ENCODE measurements at places on chromosomes 2 and 18.

DNA sequence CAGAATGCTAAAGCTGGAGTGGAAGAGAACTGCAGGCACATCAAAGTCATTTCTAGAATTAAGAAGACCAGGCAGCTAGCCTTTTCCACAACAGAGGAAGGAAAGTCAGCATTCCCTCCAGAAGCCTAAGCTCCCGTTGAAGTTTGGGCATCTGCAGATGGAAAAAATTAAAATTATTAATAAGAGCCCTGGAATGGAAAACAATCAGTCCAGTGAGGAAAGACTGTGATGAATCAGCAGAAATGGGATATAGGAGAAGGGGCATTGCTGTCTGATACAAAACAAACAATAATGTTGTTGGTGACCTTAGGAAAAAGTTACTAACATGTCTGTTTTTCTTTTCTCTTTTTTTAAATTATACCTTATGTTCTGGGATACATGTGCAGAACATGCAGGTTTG lies 450.7 kb upstream of the SLC14A2 start:
- no peak for DNase-seq

DNA sequence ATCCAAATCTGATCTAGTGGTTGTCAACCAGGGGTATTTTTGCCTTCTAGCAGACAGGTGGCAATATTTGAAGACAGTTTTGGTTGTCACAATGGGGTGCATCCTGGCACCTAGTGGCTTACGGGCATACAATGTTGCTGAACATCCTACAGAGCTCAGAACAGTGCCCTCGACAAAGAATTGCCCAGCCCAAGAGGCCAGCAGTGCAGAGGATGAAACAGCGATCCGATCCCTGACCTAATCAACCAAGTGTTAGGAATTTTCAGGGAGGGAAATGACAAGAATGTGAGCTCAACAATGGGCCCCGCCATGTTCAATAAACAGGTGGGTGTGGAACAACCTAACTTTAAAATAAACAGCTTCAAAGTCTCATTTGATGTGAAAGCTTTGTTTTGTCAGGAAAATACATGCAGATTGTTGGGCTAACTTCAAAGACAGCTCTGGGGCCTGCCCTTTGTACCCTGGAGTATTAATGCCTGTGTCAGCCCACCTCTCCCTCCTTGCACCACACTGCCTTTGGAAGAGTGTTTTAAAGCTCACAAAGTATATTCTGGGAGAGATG lies 22.5 kb upstream of the SCYGR5 start:
- no peak for DNase-seq

DNA sequence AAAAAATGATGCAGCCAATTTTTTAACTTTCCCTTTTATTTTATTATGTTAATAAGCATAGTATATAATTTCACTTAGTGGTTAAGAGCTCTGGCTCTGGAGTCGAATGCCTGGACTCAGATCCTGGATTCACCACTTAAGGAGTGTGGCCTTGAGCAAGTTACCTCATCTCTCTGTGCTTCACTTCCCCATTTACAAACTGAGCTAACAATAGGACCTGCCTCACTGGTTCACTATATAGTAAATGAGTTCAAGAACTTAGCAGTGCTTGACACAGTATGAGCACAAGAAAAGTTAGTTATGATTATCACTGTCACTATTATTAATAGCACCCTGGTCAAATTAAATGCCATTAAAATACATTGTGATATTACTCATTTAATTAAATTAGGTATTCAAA lies 30.6 kb downstream of the SCN3A start:
- no peak for DNase-seq

GRCh38 chr2:85929096-85930050 lies 40.6 kb upstream of the ST3GAL5 start:
- no peak for DNase-seq

DNA sequence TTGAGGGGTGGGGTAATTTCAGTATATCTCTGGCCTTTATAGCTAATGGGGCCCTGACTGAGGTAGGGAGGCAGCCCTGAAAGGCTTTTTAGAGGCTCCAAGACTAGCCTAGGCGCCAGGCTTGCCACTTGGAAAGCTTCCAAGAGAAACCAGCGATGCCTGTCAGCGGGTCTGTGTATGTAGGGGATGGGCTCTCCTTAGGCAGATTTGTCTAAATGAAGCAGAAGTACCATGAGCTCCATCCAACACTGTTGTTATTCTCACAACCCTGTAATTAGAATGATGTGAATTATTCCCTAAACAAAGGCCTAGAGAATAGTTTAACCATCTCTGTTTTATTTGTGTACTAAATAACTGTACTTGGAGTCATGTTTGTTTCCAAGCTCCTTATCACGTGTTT lies 138.1 kb downstream of the B3GNT2 start:
- no peak for DNase-seq

GRCh38 chr18:56921896-56922480 lies 224.9 kb upstream of the BOD1L2 start:
- no peak for DNase-seq

- no peak for DNase-seq
These were observed 250.9 kb downstream of the PRKCE start for GRCh38 chr2:45902380-45902779.

- no peak for DNase-seq
These were observed 34.8 kb downstream of the DNER start for GRCh38 chr2:229679393-229680125.

DNA sequence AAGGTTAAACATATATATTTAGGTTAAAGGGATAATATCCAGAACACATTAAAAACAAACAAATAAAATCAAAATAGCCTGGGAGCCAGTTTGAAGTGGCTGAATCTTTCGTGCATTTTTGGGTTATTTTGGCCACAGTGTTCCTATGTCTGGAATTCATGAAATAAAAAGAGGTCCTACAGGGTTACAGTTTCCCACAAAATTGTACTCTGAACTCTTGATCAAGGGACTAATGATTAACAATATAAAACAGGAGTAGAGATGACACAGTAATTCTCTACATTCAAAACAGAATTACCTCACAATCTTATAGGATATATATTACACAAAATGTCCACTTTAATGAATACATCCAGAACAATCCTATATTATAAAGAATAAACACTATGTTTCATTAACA lies 24.9 kb downstream of the VPS4B start:
- no peak for DNase-seq

Measured in NCI-H1048 (cell line).